ENCODE measurements at places on chromosomes 4 and X.
A peak's percentile ranks its signal among the peaks of the same experiment; 100 is the strongest.

- peak; percentile 19 for DNase-seq
Measured at GRCh38 chr4:139603576-139604410, 47.8 kb upstream of the SETD7 start.

DNA sequence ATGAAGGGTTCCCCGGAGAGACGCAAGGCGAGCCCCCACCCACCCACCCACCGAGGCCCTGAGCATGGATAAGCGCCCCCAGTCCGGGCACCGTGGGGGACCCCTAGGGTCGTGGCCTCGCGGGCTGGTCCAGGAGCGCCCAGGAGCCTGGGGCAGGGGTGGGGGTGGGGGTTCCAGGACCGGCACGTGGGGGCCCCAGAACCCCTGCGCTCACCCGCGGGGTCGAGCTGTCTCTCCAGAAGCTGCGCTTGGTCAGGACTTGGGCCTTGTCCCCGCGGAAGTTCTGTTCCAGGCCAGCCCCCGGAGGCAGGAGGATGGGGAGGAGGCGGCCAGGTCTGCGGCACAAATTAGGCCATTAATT is 11.2 kb upstream of the SHOX start:
- no peak for DNase-seq

- DNase-seq, result no peak
Measured at GRCh38 chrX:150704030-150704613, 10.9 kb downstream of the MTMR1 start.

GRCh38 chrX:360496-361150 is 26.1 kb downstream of the PPP2R3B start:
- DNase-seq, result no peak

DNA sequence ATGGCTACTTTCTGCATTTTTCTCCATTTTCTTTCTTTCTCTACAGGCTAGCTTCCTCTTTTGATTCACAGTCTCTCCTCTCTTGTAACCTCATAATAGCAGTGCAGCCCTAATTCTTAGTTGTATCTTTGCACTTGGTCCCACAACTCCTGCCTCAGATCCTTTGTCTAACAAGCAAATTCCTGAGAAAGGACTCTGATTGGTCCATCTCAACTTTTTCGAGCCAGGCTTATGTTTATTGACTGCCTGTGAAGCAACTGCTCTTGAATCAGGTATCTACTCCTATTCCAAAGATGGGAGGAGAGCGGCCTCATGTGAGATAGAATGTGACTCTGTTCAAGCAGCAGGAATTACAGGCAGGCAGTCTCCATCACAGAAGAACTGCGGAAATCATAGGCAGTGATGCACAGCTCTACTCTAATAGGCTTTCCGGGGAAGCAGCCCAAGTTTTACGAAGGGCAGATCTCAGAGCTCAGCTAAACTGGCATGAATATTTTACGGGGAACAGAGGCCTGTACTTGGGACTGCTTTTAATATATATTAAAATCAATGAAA is 123.5 kb downstream of the GABRB1 start:
- no peak for DNase-seq
